Suprapubic skin (tissue), 4 donors: ENCODE measurements at places on chromosomes 3 and 15. TPM values are rescaled to one million over a fixed set of nuclear protein-coding genes. Genes with fewer than 3 reads are reported as not detected.
A peak's percentile ranks its signal among the peaks of the same experiment; 100 is the strongest.

Gene RRP9
- 15.7 TPM for total RNA-seq

GRCh38 chr3:65762235-65762580 is 276.5 kb downstream of the MAGI1 start:
- no peak for DNase-seq

GRCh38 chr15:82045179-82045891 is 483 bp downstream of the MEX3B start:
- peak; percentile 74 for DNase-seq

Gene SH3BP5
- 11.2 TPM for total RNA-seq

- no peak for DNase-seq
Measured at GRCh38 chr3:142213298-142213697, 12.1 kb downstream of the GK5 start.

GRCh38 chr3:123291404-123291803 is 89.7 kb downstream of the SEC22A start:
- DNase-seq: no peak
